ENCODE measurements at places on chromosomes 2 and 18.

DNA sequence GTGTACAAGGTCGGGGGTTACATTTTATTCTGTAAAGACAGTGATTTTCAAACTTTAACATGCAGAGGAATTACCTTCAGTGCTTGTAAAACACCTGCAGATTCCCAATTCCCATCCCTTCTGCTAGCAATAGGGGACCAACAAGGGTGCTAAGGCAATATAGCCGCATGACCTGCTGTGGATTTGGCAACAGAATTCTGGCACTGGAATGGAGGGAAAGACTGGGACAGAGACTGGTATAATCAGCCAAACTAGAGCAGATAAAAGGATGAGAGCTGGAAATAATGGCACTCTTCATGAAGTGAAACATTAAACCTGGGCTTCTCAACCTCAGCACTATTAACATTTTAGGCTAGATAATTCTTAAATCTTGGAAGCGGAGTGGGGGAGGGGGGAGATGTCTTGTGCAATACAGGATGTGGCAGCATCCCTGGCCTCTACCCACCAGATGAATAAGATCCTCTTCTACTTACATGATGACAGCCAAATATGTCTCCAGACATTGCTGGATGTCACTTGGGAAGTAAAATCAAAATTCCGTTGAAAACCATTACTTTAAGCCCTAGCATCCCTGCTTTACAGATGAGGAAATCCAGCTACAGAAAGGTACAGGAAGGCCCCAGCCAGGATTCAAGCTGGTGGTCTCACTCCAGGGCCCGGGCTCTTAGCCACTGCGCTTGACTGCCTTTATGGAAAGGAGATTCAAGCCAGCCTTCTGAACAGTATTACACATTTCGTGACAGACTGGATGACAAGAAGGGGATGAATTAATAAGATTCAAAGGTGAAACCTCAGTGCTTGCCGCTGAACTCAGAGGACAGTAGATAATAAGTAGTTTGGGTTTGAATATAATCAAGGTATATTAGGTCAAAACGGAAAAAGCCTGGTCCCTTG, 1.7 kb downstream of the EVA1A start:
- no peak for DNase-seq

DNA sequence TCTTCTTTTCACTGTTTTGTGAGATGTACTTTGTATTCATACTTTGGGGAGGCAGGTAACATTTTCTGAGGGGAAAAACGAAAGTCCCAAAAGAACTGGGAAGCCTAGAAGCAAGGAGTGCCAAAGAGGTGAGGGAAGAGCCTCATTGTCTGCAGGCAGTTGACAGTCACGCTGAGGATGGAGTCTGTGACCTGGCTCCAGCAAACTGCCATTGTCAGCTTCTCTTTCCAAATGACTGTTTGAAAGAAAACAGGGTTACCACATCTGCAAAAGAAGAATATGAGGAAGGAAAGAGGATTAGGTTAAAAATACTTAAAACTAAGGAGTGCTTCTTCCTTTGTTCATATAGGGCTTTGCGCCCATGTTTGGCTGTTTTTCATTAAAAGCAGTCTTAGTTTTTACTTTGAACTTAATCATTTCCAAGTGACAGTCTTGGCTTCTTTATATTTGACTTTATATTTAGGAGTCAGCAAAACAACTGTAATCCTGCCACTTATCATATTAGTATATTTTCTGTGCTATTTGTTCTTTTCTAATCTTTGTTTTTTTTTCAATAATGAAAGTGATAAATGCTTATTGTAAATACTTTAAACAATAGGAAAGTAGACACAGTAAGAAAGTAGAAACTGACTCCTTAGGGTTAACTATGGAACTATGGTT, 35.0 kb downstream of the CERS6 start:
- DNase-seq: no peak

GRCh38 chr2:16102358-16102975, 162.1 kb downstream of the MYCN start:
- no peak for DNase-seq

DNA sequence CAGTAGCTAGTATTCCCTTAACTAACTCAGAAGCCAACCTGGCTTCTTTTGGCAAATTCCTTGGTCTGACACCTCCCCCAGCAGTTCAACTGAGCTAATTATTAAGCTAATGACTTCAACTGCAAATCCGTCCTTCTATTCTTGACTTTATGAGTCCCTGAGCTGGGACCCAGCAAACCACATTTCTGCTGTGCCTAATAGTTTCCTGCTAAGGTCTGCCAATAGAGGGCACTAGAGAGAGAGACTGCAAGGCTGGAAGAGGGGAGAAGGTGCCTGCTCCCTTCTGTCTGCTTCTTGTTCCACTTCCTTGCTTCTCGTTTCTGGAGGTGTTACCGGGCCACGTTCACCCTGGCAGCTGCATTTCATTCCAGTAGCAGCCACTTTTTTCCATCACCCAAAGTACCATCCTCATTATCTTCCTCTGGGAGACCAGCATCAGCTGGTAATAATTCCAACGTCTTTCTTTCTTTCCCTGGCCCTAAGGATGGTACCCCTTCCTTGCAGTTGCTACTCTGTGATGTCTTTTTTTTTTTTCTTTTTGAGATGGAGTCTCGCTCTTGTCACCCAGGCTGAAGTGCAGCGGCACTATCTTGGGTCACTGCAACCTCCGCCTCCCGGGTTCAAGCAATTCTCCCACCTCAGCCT, 352.0 kb downstream of the TNS1 start:
- DNase-seq: peak; percentile 80

- DNase-seq: no peak
Measured at GRCh38 chr2:288758-289361, 969 bp upstream of the ALKAL2 start.

- no peak for DNase-seq
Measured at GRCh38 chr2:2075875-2076529, 255.1 kb downstream of the MYT1L start.

- DNase-seq: no peak
Measured at GRCh38 chr2:43370705-43371104, 144.3 kb upstream of the ZFP36L2 start.

- peak; percentile 36 for DNase-seq
Measured at GRCh38 chr2:126359494-126359893, 296.5 kb upstream of the GYPC start.

DNA sequence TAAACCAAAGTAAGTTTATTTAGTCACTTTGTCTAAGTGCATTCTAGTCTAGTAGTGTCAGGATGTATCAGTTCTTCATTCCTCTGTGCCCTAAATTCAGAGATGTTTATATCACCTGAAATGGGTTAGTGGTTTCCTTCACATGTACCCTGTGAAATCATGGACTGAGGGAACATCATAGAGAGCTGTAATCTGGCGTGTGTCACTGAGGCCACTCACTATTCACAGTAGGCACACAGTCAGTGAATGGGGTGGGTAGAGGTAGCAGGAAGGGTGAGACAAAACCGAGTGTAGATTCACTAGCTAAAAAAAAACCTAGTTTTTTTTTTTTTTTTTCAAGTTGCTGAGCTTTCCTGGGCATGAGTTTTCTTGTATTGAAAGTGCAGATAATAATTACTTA, 5.6 kb downstream of the KIF5C start:
- DNase-seq: no peak

DNA sequence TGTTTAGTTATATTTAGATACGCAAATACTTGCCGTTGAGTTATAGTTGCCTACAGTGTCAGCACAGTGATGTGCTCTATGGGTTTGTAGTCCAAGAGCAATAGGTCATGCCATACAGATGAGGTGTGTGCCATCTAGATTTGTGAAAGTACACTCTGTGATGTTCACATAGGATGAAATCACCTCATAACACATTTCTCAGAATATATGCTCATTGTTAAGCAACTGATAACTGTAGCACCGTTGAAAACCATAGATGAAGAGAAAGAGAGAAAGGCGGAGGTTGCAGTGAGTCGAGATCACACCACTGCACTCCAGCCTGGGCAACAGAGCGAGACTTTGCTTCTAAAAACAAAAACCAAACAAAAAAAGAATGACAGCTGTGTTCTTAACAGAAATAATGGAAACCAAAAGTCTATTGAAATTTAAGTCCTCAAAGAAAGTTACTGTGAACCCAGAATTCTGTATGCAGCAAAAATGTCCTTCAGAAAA, 9.5 kb downstream of the DGKD start:
- no peak for DNase-seq

GRCh38 chr2:235055891-235056516, 104.2 kb downstream of the SH3BP4 start:
- peak; percentile 62 for DNase-seq

- no peak for DNase-seq
Measured at GRCh38 chr2:241976296-241976695, 106.8 kb downstream of the RTP5 start.

DNA sequence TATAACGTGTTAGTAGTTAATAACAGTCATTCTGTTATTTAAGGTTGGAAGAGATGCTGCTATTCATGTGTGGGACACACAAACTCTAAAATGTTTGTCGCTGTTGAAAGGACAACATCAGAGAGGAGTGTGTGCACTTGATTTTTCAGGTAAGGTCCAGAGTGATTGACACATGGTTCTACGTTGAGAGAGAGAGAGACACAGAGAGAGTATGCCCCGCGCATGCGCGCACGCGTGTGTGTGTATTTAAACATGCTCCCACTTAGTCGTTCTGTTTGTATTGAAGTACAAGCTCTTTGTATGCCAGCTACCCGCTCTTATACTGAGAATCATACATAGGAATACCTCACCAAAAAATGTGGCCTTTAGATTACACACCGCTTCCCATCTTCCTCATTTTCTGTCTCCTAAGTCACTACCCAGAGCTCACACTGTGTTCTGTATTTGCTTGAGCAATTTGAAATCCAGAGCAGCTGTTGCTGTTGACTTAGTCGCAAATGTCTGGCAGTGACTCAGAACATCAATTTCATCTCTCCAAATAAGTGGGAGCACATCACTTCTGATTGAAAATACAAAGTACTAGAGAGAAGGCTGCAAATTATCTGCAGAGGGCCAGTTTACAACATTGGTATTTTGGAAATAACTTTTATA, 148.1 kb downstream of the EML6 start:
- DNase-seq: no peak

- no peak for DNase-seq
Measured at GRCh38 chr18:42137693-42138375, 182.8 kb downstream of the PIK3C3 start.

- peak; percentile 82 for DNase-seq
Measured at GRCh38 chr2:204842661-204843485, 297.6 kb downstream of the PARD3B start.

DNA sequence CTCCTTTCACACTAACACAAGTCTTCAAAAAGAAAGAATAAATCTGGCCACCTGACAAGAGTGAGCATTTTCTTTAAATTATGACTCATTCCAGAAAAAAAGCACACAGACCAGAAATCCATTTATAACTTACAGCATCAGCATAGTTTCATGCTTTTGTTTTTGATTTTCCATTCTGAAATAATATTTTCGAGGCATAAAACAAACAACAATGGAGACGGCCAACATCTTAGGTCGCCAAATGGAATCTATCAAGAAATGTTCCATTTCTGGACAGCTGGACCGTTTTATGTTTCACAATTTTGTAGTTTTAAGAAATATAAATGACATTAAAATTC, 165.4 kb upstream of the ZFP36L2 start:
- DNase-seq: no peak

DNA sequence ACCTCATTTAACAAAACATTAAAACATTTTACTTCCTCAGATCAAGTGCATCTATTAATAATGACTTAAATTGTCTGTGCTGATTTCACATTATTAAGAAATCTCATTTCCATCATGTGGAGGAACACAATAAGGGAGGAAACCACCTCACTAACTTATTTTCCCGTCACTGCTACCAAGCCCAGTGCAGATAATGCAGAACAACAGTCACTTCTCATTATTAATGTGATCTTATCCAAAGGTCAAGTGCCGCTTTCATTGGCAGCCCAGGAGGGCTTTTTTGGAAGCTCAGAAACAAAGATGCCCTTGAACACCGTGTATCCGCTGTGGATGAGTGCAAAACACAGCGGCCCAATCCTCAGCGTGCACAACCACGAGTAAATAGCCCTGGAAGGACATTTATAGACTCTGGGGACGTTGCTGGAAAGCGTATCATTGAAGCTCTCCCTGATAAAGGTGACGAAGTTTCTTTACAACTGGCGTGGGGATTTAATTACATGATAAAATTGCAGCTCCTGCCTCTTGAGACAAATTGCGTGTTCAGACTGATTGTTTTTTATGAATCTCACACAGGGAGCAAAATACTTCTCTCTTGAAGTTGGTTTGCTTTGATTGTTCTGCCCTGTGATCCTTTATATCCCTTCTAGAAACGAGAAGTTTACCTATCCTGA, 13.2 kb downstream of the ASB18 start:
- no peak for DNase-seq

DNA sequence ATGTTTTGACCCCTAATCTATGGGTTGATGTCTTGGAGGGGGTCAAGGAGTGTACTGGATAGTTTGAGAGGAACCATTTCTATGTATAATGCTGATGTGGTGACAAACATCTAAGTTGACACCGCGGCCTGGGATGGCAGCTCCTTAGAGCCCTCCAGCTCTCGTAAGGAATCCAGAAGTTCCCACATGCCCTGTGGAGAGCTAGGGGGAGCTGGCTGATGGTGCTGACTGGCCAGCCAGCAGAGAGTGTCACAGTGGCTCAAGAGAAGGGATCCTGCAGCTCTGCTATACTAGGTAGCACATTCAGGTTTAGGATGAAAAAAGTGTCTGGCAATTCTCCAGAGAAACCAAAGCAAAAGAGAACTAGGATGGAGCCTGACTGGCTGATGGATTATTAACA, 842.2 kb upstream of the VRK2 start:
- DNase-seq: no peak

Measured in trophoblast cell (in vitro differentiated cells and primary cell).